Right ventricle myocardium superior (tissue), 1 donor: ENCODE measurements at places on chromosomes 13 and 19.
A peak's percentile ranks its signal among the peaks of the same experiment; 100 is the strongest.

- DNase-seq, result no peak
These were observed at the start of gene ZNF560 for GRCh38 chr19:9498183-9498902. ZNF560 (minus strand) TSS chr19:9498616; CDS start chr19:9475313, 23,303 bp downstream.

DNA sequence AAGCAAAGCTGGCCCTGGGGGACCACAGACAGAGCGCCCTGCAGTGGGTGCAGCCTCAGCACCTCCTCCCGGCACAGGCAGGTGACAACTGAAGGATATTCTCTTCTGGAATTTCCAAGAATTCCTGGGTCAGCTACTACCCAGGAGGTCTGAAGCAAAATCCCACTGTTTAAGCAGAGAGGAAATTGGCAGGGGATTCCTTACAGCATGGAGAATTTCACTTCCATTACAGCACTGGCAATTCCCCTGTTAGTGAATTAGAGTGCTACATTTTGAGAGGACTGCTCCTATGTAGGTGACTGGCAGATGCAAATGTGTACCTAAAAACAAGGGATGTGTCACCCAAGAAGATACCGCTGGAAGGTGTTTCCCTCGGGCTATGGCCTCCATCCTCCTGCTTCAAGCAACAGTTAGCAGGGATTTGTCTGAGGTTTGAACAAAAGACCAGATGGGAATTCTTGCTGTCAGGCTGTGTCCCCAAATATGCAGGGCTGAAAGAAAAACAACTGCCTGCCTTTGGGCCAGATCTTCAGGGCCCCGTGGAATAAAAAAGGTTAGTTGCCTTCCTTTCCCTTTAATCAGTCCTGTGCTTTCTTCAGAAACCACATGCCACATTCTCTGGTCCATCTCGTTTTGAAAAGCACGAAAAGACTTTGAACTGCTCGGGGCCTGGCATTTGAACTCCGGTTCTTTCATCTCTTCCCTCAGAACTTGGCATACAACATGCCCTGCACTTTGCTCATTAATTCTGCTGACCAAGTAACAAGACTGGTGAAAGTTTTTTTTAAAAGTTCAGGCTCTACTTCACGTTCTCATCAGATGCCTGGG, 296.4 kb downstream of the DNAJC15 start:
- DNase-seq, result no peak

DNA sequence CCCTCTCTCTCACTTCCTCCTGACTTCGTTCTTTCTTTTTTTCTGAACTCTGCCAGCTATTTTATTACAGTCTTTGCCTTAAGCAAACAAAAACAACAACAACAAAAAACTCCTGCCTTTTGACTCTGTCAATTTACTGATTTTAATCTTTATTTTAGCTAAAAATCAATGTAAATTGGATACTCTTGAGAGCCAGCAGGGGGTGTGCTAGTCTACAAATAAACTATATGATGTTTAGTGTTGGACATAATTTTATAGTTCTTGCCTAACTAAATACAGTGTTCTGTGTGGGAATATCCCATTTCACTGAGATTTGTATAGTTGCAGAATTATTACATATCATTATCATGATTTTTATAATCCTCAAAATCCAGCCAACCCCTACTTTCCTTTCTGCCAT, 1199.9 kb upstream of the SPRY2 start:
- DNase-seq, result no peak

DNA sequence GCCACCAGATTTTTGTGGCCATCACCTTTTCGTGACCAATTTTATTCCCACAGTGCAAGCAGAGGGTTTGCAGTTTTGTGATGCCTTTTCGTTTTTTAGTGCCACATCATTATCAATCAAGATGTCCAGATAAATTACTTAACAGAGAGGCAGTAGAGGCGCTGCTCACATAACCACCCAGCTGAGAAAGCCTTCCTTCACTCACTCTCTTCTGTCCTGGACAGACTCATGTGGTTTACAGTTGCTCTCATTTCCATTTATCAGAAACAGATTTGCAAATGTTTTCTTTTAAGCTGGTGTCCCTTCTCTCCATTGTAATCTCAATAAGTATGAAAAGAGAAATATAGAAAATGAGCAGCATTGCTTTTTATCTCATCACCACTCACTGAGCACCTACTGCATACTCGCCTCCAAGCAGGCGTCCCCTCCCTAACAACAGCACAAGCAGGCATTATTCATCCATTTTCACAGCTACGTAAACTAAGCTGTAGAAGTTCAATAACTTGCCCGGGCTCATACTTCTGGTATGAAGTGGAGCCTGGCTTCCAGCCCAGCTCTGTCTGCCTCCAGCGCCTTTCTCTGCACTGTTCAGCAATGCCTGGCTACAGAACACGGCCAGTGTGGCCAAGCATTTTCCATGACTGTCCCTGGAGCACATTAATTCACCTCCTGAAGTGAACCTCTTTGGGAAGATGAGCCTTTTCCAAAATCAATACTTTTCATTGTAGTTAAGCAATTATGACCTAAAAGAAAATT, 34.6 kb upstream of the KATNAL1 start:
- DNase-seq, result peak; percentile 93

- no peak for DNase-seq
These were observed 5.6 kb downstream of the SNRPA start for GRCh38 chr19:40756502-40757110.

- DNase-seq, result no peak
These were observed 223.6 kb downstream of the TM9SF2 start for GRCh38 chr13:99724633-99725517.

DNA sequence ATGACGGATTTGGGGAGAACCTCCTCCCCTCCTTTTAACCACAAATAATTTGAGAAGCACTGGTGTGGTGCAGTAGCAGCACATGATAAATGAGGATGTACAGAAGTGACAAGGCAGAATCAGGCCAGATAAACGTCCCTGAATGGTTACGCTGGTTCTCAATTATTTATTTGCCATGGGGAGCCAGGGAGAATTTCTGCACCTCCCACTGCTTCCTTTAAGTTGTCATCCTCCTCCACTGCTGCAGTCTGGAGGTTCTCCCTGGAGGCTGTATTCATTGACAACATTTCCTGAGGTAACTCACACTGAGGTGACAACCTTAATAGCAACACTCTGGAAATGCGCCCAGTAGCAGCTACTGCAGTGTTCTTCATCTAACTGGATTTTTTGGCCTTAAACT, 308.9 kb upstream of the SLITRK1 start:
- DNase-seq, result no peak

DNA sequence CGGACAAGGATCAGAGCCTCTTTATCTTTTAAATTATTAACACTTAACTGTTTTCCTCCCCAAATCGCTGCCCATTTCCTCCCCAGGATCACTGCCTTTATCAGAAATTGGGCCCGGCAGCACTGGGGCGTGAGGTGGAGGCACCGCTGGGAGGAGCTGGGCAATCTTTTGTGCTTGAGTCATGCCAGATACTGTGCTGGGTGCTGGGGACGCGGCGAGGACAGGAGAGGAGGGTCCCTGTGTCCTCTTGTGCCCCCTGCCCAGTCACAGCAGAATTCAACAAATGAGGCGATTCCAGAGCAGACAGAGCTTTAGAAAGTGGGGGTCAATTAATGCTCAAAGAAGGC, 347.8 kb downstream of the ZNF536 start:
- peak; percentile 52 for DNase-seq

GRCh38 chr13:101838323-101838722, 385.8 kb downstream of the ITGBL1 start:
- no peak for DNase-seq

DNA sequence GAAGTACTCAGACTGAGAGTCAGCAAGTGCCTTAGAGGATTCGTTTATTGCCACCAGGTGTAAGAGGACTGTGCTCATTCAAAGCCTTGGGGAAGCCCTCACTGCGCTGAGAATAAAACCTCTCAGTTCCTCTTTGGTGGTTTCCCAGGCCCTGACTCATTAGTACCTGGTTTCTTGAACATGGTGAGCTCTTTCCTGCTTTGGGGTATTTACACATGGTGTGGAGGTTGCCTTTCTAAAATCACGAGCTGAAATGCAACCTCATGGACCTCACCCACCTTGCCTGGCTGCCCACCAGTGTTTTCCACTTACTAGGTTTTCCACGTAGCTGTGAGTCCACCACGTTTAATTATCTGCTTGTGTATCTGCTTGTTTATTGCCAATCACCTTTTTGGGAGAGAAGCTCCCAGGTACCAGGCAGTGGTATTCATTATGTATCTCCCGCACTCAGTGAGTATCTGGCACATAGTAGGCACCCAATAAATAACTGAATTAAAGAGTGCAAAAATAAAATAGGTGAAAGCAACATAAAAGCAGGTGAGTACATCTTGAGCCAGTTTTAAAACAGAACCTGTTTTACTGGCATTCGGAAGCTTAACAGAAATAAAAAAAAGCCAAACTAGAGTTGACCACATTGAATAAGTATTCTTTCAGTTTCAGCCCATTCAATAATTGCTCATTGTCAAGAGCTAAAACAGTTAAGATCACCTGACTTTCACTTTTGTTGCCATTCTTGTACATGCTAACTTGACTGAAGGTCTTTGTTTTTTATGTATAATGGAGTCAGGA, 533.0 kb downstream of the MYO16 start:
- no peak for DNase-seq

GRCh38 chr19:1412323-1412923, 5.0 kb downstream of the DAZAP1 start:
- DNase-seq, result no peak

- no peak for DNase-seq
These were observed at the start of gene OLFM4 for GRCh38 chr13:53028637-53029203. OLFM4 (plus strand) TSS chr13:53028813; CDS start chr13:53028837, 24 bp downstream.

GRCh38 chr13:24450530-24450929, 62.0 kb downstream of the PARP4 start:
- DNase-seq, result peak; percentile 68

GRCh38 chr19:44958090-44958489, 2.9 kb downstream of the CLPTM1 start:
- DNase-seq, result no peak

GRCh38 chr13:75196147-75196837, 285.7 kb downstream of the TBC1D4 start:
- DNase-seq, result no peak

GRCh38 chr19:993831-994393, 6.3 kb upstream of the GRIN3B start:
- no peak for DNase-seq

- no peak for DNase-seq
These were observed 6.2 kb downstream of the ARRDC2 start for GRCh38 chr19:18014197-18014596.

DNA sequence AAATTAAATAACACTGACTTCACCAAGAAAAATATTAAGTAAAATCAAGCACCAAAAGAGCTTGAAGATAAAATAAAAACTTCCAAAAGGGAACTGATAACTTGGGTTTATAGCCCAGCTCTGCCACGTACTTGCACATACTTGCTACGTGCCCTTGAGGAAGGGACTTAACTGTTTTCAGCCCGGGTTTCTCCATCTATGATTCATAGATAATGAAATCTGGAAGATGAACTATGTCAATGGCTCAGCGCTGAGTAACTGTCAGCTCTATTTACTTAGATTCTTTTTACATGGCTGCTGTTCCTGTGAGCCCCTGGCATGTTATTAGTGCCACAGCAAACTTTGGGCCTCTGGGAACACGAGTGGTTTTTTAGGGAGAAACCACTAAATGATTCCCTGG, 9.6 kb upstream of the ZC3H13 start:
- no peak for DNase-seq

DNA sequence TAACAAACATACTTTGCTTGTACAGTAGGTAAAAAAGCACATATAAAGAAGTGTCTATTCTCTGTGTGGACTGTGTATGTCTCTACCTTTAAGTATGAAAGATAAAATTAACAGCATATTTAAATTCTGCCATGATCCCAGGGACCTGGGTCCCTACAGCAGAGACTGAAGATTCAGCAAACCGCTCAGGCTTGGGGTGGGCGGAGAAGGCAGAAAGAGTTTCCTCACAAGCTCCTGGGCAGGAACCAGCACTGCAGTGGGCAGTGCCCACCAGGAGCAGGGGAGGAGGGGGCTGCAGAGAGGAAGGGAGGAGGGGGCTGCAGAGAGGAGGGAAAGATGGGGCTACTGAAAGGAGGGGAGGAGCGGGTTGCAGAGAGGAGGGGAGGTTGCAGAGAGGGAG, 44.6 kb upstream of the GRTP1 start:
- DNase-seq, result no peak

GRCh38 chr19:6768236-6768785, 1.1 kb upstream of the SH2D3A start:
- DNase-seq, result no peak

- DNase-seq, result peak; percentile 87
These were observed 8.0 kb downstream of the NAPSA start for GRCh38 chr19:50357178-50358100.

- no peak for DNase-seq
These were observed 2.2 kb downstream of the GARIN5B start for GRCh38 chr19:55360902-55361301.

GRCh38 chr13:27535546-27535945, 84.8 kb downstream of the LNX2 start:
- no peak for DNase-seq

DNA sequence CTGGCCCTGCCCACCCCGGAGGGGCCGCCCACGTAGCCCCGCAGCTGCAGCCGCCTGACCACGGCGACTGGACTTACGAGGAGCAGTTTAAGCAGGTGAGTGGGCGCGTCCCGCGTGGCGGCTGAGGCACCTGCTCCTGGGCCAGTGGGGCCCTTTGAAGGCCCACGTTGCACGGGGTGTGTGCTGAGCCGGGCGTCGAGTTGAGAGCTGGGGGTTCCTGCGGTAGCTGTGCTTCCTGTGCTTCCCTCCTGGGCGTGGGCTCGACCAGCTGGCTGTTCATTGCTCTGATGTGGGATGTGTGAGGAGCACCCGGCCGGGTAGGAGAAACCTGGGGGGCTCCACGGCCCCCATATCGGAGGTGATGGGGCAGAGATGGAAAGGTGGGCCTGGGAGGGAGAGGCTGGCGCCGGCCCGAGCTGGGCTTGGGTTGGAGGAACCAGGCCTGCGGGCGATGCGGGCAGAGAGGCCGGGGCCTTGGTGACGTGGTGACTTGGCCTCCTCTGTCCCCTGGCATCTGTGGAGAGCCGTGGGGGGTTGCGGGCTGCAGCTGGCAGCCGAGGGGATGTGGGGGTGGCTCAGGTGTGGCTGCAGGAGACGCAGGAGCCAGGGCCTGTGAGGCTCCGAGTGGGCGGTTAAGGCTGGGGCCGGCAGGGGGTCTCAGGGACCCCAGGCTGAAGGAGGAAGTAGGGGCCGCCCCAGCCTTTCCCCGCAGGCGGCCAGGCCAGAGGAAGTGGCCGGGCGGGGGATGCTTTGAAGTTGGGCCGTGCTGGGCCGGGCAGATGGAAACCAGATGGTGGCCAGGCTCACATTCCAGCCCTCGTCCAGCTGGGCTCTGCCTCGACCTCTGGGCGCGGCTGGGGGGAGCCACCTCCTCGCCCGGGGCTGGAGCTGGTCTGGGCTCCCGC, 7.1 kb downstream of the ARID3A start:
- DNase-seq, result peak; percentile 89

GRCh38 chr13:44312834-44313551, 60.6 kb upstream of the SERP2 start:
- DNase-seq, result no peak

- no peak for DNase-seq
These were observed 58.5 kb downstream of the TRPM4 start for GRCh38 chr19:49216071-49216470.

DNA sequence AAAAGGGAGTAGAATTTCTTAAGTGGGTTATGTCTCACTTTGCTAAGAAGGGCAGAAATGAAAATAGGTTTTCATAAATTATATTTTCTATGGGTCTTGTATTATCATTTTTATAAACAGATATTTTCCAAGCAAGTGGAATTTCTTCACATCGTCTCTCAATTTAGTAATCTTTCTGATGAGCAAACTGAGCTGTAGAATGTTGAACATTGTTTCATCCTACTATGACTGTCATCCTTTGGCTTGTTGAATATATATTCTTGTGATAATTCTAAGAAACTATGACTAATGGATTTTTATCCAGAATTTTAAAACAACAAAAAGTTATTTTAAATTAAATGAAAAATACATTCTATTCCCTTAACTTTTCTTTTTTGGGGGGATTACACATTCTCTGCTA, 313.8 kb downstream of the ENOX1 start:
- no peak for DNase-seq
